ENCODE measurements at places on chromosomes 1 and 21. TPM values are rescaled to one million over a fixed set of nuclear protein-coding genes. Genes with fewer than 3 reads are reported as not detected.

Gene GCSAML
- 0.09 TPM for total RNA-seq

Gene ETV3
- 36.7 TPM for total RNA-seq

Gene SH2D5
- total RNA-seq: 0.51 TPM

Gene OR2T12
- total RNA-seq: not detected

Gene HCRTR1
- not detected for total RNA-seq

Gene F5
- total RNA-seq: 49.8 TPM

Gene ADAM30
- total RNA-seq: not detected

Gene PDE9A
- total RNA-seq: 7.1 TPM

Gene AMY1C
- total RNA-seq: not detected

Gene PLA2G2D
- not detected for total RNA-seq

Gene SPATA45
- not detected for total RNA-seq

Gene TMCC2
- 10.5 TPM for total RNA-seq

Gene RCAN3
- total RNA-seq: 67.5 TPM

Gene S100A9
- total RNA-seq: not detected

Gene SPRR5
- total RNA-seq: not detected

Gene SLFNL1
- 0.14 TPM for total RNA-seq

Gene CELA2A
- total RNA-seq: not detected

Gene SMPDL3B
- total RNA-seq: 0.55 TPM

Gene MAST2
- total RNA-seq: 22.9 TPM

Gene PUSL1
- total RNA-seq: 18.0 TPM

Gene ADGRB2
- total RNA-seq: 1.2 TPM

Gene CNIH3
- 1.8 TPM for total RNA-seq

Gene DUSP12
- total RNA-seq: 28.0 TPM

Gene F13B
- total RNA-seq: not detected

Gene OR10J1
- not detected for total RNA-seq

Gene SAMD13
- 1.0 TPM for total RNA-seq

Gene CFHR2
- not detected for total RNA-seq

Gene HTR6
- total RNA-seq: 1.6 TPM

Gene SLC22A15
- 0.23 TPM for total RNA-seq

Gene UROD
- total RNA-seq: 123 TPM

Gene TEX38
- total RNA-seq: not detected

Gene CDC20
- 163 TPM for total RNA-seq

Gene RYR2
- total RNA-seq: 0.05 TPM

Gene LCE2D
- not detected for total RNA-seq

Gene CDA
- not detected for total RNA-seq

Gene CPTP
- total RNA-seq: 9.9 TPM

Data from activated CD4-positive, alpha-beta T cell treated with anti-CD3 and anti-CD28 coated beads for 36 hours (primary cell).